ENCODE measurements at places on chromosomes 12 and 14.

DNA sequence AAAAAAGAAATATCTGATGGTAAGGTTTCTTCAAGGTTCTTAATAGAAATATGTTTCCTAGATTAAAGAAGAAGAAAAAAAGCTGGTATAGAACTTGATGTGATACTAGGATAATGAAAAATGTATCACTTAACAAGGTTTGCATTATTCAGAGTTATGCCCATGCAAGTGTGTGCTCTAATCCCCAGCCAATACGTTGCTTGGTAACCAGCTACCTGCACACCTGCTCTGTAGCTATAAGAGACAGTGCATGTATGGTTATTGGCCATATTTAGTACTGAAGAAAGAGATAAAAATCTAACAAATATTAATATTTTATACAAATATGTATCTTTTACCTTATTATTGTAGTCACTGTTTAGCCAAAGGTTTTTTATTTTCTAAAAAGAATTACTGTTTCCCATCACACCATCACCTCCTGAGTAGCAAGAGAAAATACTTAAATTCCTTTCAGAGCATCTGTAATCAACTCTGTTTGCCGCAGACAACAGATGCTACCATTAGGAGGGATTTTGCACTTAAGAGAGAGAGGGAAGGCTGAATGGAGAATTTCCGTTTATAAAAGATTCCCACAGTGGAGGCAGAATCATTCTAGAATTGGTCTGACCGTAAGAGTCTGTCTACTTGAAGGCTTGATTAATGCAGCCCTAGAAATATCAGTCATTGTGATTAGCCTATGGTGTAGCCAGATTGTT, 115.6 kb downstream of the NEDD1 start:
- DNase-seq, result no peak

- no peak for DNase-seq
These were observed 20.7 kb downstream of the XRCC3 start for GRCh38 chr14:103694572-103695026.

DNA sequence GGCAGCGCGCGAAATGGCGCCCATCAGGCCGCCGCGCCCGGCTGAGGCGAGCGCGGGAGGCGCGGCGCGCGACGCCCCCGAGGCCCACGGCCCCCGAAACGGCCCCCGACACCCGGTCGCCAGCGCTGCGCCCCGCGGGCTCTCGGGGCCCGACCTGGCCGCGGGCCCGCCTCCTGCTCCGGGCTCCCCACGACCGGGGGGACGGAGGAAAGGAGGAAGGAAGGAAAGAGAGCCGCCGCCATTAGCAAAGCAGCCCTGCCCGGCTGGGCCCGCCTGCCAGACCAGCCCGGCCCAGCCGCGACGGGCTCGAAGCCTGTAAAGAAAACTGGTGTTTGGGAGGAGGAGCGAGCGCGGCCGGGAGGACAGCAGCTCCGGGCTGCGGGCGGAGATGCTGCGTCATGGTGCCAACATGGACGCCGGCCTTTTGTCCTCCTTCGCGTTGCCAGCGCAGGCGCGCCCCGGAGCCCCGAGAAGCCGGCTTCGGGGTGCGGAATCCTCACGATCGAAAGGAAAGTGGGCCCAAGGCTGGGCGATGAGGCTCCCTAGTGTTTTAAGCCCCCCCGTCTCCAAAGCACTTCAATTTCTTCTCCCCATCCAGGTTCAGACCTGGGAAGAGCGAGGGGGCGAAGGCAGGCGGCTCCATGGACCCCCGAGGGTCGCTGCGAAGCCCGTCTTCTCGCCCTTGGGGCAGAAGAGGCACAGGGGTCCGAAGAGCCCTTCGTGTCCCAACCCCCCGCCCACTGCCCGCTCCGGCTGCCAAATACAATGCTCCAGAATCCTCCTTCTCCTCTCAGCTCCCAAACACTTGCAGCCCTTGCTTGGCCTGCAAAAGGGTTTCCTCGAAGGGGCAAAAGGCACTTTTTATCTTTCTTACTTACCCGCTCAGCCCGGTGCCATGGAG, 2.9 kb upstream of the SETD1B start:
- peak; percentile 77 for DNase-seq

GRCh38 chr14:32417956-32418552, 89.0 kb downstream of the AKAP6 start:
- peak; percentile 95 for DNase-seq

- DNase-seq, result peak; percentile 8
These were observed 116.0 kb upstream of the FLRT2 start for GRCh38 chr14:85413836-85414526.

DNA sequence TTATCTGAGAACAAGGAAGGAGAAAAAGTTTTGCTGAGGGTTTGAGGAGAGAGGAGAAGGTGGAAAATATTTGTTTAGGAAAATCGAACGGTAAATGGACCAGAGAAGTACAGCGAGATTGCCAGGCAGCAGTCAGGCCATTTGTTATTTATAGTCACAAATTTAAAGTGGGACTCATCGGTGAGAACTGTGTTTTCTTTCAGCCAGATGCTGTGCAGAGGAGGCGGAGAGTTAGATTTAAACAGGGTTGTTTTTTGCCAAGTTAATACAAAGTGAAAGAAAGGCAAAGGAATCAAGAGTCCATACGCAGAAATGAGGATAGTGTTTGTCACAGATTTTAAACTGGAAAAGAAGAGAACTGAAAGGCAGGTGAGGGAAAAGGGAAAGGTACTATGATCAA, 200.6 kb upstream of the CNOT2 start:
- DNase-seq, result no peak

- DNase-seq, result no peak
These were observed 2.9 kb upstream of the PCNX1 start for GRCh38 chr14:70904373-70904772.

DNA sequence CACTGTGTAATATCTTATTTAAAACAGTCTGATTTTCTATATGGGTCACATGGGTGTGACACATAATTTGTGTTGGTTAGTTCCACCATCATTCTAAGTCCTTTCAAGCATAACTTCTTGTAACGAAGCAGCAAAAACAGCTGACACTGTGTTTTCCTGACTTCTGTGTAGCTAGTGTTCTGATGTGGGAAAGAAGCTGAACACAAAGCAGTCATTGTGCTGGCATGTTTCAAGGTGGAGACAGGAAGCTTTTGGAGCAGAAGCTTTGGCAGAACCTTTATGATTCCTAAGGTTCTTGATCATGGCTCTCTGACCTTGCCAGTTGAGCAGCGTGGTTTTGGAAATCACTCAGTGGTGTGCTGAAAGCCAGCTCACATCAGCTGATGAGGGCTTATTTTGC, 351.7 kb upstream of the MDGA2 start:
- no peak for DNase-seq

- no peak for DNase-seq
These were observed 27.6 kb downstream of the TC2N start for GRCh38 chr14:91839749-91840148.

DNA sequence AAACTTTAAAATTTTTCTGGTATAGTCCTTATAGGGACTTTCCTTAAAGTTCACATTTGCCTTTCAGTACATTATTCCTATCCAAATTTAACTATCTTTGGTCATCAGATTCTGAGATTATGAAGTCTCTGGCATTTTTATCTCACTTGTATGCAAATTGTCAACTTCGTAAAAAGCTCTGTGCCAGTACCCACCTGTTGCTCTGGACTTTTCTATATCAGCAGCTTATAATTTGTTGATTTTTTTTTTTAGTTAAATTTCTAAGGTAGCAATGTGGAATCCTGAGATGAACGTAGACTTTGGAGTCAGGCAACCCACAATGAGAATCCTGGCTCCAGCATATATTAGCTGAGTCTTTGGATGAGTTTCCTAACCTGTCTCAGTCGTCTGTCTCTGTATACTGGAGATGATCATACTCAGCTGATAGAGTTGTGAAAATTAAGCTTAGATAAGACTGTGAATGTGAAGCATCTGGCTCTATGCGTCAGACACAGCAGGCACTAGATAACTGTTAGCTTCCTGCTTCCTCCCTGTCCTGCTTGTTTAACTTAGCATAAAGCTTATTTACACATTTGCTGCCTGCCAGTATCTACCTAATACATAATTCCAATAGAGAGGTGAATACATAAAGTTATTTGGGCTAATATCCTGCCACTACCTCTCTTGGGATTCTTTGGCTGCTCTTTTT, 59.8 kb downstream of the MARK3 start:
- DNase-seq, result no peak

DNA sequence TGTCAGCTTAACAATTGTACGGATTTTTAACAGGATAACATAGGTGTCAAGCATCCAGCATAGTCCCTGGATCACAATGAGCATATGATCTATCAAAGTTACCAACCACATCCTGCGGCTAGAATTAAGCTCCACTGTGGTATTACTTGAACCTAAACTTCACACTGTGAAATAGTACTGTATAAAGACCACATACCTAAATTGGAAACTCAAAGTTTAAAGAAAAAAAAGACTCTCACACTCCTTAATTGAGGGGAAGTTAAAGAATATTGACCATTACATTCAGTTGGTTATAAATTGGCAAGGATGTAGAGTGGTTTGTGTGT, 133.0 kb upstream of the PZP start:
- no peak for DNase-seq

GRCh38 chr14:105358943-105359342, 39.4 kb upstream of the TEX22 start:
- DNase-seq, result no peak

DNA sequence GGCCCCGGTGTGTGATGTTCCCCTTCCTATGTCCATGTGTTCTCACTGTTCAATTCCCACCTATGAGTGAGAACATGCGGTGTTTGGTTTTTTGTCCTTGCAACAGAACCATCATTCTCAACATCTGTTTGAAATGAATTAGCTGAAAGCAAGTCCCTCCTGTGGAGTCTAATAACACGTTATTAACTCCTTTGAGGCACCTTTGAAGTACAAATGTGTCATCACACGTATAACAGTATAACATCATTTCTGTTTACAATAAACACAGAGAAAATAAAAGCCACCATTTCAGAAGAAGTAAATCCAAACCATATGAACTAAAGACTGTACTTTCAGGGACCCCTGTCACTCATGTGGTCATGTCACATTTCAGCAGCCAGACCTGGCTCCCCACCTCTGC, 198.5 kb downstream of the STXBP6 start:
- DNase-seq, result no peak

GRCh38 chr12:103626498-103626897, 39.4 kb downstream of the STAB2 start:
- no peak for DNase-seq

DNA sequence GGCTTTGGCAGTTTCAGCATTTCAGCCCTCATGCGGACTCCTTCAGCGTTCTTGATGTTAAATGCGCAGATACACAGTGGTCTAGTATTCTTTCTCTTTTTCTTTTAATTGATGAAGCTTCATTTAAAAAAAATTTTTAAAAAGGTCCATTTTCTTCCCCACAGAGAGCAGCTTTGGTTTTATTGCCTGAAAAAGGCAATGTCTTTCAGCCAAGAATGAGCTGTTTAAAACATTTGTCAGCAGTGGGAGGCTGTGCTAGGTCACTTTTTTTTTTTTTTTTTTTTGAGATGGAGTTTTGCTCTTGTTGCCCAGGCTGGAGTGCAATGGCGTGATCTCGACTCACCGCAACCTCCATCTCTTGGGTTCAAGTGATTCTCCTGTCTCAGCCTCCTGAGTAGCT, 13.5 kb downstream of the KMT5A start:
- DNase-seq, result no peak

DNA sequence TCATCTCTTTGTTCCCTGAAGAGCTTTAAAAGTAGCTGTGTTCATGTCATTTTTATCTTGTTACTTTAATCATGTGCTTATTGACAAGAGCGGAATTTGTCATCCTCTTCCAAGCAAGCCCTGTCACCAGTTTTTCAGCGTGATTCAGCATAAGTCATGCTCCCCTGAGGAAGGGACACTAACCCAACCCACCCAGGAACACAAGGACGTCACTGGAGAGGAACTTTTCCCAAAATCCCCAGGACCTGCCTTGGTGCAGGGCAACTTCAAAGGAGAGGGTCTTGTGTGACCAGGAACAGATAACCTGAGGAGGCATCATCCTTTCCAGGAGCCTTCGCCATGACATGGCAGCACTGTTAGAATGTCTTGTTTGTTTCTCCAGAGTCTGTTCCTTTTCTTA, 107.1 kb upstream of the DIO3 start:
- DNase-seq, result no peak

GRCh38 chr14:65927931-65928356, 515.4 kb downstream of the FUT8 start:
- no peak for DNase-seq

DNA sequence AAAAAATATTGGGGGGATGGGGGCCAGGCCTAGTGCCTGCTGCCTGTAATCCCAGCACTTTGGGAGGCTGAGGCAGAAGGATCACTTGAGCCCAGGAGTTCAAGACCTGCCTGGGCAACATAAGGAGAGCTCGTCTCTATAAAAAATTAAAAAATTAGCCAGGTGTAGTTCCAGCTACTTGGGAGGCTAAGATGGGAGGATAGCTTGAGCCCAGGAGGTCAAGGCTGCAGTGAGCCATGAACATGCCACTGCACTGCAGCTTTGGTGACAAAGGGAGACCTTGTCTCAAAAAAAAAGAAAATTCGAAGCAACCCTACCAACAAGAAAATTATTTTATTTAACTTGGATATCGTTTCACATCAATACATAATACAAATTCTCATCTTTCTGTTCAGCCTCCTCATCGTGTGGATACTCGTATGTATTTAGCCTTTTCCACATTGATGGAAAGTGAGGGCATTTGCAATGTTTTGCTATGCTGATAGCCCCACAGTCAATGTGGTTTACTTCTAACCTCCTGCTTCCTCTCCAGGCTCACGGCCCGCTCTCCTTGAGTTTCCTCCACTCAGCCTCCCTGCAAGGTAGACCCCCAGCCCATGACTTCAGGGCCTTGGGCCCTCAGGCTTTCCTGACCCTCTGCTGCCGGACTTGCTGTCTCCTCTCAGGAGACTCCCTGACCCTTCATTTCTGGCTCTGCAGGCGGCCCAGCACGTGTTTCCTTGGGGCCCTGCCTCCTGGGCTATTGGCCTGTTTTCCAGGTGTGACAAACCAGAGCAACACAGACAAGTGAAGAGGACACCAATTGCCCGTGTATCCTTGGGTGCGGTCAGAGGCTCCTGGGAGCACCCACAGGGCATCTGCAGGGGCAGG, 54.8 kb downstream of the NFKBIA start:
- no peak for DNase-seq

- no peak for DNase-seq
These were observed 64.7 kb upstream of the ZFP36L1 start for GRCh38 chr14:68857516-68858070.

- DNase-seq, result no peak
These were observed 9.5 kb upstream of the LTBP2 start for GRCh38 chr14:74621556-74621955.

- DNase-seq, result no peak
These were observed 115.7 kb downstream of the PLXNC1 start for GRCh38 chr12:94263905-94264561.

- no peak for DNase-seq
These were observed 67.7 kb upstream of the CPM start for GRCh38 chr12:69000540-69001243.

GRCh38 chr12:85237327-85237726, 42.7 kb upstream of the ALX1 start:
- DNase-seq, result no peak

DNA sequence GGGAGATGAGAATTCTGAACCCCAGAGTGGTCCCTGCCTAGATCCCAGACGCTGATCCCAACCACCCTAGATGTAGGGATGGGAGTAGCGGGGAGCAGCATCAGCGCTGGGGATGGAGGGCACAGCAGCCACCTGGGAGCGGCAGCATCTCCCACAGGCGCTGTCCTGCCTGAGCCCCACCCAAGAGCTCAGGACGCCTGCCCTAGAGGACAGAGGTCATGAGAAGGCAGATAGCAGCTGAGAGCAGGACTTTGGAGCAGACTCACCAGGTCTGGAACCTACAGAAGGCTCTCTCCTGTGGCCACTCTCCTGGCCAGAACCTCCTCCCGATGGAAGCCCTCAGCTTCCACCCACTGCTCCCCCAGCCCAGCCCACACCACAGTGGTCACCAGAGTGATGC, 7.2 kb downstream of the CCDC85C start:
- no peak for DNase-seq

- peak; percentile 61 for DNase-seq
These were observed 16.4 kb upstream of the NUDT4 start for GRCh38 chr12:93361151-93361919.
